CD8-positive, alpha-beta T cell (primary cell): ENCODE measurements at places on chromosomes 16 and 17.

DNA sequence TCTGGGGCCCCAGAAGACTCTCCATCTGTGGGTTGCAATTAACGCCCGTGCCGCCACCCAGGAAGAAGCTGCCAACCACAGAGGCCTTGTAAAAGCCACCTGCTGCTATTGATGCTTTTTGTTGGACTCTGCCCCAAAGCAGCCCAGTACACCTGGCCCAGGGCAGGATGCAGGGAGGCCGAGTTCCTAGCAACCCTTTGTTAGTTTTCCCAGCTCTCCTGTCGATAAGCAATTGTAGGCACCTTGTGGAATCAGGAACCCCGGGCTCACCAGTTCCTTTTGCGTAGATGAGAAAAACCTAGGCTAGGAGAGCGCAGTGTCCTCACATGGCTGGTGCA lies 103.3 kb downstream of the ABCC6 start:
- DNase-seq: no peak

- no peak for DNase-seq
Observed at GRCh38 chr17:16652847-16653366, 743 bp downstream of the ZNF624 start.

GRCh38 chr16:21650521-21650920 lies 1.9 kb downstream of the IGSF6 start:
- DNase-seq: no peak

DNA sequence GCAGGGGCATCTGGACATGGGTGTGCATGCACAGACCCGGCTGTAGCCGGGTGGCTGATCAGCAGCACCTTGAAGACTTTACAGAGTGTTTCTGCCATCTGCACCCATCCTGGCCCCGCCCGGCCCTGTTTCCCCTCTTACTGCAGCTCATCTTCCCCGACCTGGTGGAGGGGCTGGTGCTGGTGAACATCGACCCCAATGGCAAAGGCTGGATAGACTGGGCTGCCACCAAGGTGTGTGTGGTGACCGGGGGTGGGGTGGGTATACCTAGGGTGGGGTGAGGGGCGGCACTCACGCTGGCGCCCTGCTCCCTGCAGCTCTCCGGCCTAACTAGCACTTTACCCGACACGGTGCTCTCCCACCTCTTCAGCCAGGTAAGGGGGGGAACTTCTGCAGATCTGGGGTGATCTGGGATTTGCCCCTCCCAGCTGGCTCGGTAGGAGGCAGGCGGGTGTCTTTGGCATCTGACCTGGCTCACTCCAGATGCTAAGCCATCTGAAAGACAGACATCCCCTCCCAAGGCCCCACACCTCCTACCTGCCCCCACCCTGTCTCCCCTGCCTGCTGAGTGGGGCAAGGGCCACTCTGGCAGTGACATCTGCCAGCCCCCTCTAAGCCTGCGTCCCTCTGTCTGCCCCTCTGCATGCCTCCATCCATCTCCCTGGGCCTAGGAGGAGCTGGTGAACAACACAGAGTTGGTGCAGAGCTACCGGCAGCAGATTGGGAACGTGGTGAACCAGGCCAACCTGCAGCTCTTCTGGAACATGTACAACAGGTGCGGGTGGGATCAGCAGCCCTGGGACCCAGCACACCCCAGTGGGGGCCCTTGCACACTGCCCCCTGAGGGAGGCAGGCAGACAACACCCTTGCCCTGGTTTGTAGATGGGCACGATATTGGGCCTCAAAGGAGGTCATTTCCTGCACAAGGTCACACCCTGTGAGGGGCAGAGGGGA lies 6.6 kb downstream of the NDRG4 start:
- DNase-seq: peak; percentile 4

DNA sequence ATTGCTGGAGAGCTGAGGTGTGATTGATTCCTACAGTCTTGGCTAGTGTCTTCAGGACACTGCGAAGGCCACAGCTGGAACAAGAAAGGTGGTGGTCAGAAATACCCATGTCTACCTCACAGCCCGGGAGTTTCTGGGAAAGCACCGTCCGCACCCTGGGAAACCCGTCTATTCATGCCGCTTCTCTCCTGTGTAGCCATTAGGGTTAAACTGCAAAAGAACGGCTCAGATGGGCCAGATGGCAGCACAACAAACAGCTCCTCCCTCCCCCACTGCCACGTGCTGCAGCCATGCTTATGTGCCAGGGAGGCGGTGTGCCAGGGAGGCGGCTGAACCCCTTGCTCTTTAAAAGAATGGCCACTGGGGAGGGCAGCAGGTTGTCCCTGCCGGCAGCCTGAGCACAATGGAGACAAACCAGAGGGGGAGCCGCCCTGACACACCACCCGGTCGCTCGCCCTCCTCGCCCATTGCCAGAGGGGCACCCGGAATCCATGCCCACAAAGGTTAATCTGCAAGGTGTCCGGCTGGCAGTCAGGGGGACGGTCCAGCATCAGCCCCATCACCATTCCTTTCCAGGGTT lies 65.2 kb downstream of the CYTH1 start:
- no peak for DNase-seq

DNA sequence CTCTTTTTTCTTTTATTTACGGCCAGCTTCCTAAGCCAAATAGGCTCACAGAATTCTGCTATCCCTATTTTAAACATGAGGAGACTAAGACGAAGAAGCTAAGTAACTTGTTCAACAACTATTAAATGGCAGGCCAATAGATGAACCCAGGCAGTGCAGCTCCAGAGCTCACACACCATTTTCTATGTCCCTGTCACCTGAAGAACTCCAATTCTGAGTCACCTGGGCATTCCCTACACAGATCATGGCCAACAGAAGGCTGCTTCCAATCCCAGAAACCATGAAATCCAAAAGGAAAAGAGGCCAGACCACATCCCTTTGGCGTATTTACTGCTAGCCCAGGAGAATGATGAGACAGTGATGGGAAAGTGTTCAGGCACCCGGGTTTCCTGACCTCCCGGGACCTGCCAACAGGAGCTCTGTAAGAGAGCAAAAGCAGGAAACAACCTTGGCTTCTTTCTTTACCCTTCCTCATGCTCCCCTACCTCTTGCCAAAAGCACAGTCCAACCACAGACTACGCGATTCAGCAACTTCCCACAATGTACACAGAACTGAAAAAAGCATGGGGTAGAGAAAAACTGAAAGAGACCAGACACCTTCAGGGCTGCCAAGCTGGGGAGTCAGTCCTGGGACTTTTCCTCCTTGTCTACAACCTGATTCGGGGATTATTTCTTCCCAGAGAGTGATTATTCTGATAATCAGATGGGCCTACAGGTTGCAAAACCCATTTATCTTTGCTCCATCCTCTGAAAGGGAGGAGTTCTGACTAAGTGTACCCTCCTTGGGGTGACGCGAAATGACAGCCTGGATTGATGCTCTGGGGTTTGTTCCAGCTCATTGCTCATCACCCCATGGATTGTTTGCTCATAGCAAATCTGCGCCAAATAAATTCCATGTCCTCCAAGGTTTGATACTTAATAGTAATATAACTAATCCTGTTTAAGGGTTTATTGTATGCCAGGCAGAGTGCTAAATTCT lies 47.8 kb upstream of the HAS3 start:
- no peak for DNase-seq
